ENCODE measurements at places on chromosomes 7 and 10. TPM values are rescaled to one million over a fixed set of nuclear protein-coding genes. Genes with fewer than 3 reads are reported as not detected.

- DNase-seq: no peak
Measured at GRCh38 chr7:116522247-116522646, 2.6 kb upstream of the CAV1 start.

DNA sequence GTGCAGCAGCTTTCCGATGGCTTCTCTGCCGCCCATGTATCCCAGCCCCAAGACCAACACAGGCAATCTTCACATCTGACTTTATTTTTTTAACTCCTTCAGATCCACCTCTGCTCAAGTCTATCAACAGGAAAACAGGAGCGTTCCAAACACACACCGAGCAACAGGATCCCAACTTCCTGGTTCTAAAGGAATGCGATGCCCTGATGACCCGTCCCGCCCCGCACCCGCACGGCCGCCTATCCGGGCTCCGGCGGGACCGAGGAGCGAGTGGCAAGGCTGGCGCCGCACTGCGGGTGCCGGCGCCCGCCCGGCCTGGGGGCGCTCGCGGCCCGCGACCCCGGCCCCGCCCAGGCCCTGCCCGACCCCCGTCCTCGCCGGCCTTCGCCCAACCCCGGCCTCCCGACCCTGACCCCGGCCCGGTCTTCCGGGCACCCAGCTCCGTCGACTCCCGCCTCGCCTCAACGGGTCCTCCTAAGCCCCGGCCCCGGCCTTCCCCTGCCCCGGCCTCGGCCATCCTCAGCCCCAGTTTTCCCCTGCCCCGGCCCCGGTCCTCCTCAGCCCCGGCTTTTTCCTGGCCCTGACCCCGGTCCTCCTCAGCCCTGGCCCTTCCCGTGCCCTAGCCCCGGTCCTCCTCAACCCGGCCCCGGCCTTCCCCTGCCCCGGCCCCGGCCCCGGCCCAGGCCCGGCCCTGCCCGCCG, 730 bp downstream of the LARP4B start:
- DNase-seq: no peak

DNA sequence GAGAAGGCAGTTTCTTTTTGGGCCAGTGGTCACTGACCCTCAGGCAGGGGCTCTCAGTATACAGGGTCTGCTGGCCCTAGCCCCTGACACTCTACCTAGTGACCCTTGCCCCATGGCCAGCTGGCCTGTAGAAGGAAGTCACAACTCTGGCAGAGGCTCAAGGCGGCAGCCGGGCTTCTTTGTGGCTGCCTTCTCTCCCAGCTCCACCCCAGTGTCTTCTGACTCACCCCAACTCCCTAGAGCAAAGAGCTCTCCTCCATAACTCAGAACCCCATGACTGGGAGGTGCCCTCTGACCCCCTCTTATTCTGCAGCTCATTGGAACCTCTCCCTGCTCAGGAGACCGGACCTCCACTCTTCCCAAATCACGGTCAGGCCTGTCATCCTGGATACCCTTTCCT, 358.2 kb downstream of the FGFR2 start:
- no peak for DNase-seq

NUDCD3 gene
- polyA plus RNA-seq: 83.8 TPM

GRCh38 chr7:131222171-131222570, 105.5 kb upstream of the MKLN1 start:
- DNase-seq: no peak

CHPF2 gene
- polyA plus RNA-seq: 31.3 TPM

DNA sequence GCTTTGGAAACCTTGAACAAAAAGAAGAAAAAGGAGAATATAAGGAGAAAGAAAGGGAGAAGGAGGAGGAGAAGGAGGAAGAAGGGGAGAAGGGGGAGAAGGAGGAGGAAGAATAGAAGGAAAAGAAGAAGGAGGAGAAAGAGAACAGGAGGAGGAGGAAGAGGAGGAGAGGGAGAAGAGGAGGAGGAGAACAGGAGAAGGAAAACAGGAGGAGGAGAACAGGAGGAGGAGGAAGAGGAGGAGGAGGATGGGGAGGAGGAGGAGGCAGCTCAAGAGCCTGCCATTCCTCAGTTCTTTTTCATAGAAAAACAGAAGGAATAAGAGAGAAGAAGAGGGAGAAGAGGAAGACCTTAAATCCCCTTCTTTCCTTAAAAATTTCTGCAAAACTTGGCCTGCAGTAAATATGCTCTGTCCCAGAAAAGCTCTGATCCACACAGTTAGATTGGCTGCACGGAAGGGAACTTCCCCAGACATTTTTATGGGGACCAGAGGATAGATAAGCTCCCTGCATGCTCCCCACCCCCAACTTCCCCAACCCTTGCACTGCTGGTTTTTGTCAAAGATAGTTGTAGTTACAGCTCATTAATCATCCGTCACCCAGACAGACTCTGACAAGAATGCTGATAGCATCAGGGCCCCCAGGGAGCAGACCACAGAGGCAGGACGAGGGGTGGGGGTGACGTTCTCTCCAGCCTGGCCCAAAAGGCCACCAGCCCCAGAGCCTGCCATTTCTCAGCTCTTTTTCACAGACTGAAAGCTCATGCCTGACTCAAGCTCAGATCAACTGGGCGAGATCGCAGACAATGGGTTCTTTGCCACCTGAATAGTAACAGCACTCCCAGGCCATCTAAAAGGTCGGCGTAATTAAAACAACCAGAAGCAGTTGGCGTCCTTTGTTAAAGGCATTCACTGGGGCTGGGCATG, 34.5 kb upstream of the LYZL1 start:
- peak; percentile 54 for DNase-seq

DNA sequence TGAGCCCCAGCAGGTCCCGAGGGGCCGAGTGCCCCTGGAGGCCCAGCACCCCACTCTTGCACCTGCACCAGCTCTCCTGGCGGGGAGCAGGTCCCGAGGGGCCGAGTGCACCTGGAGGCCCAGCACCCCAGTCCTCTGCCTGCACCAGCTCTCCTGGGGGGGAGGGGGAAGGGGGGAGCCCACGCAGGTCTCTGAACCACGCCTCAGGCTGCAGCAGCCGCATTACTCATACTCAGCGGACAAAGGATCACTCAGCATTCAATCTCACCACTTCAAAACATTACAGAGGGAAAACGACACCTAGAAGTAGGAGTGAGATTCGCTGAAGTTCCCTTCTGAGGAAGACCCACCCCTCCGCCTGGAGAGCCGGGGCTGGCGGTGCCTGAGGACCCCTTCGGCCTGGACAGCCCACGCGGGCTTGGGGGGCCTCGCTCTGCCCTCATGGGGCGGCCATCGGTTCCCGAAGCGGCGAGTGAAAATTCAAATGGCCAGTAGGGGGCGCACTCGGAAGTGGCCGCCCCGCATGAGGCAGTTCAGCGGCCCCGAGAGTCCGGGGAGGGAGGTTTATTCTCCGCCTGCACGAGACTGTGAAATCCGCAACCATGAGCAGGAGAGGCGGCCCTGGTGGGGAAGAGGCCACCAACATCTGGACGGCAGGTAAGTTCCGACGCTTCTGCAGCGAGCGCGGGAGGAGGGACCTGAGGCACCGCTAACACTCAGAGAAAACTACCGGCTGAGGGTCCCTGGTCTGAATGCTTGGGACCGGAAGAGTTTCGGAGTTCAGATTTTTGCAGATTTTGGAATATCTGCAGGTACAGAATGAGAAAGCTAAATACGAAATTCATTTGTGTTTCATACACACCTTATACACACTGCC, 1.1 kb upstream of the GPER1 start:
- peak; percentile 54 for DNase-seq

DENND10 gene
- polyA plus RNA-seq: 38.1 TPM

- no peak for DNase-seq
Measured at GRCh38 chr7:90412458-90413184, 9.4 kb downstream of the CLDN12 start.

MRLN gene
- 0.74 TPM for polyA plus RNA-seq

DNA sequence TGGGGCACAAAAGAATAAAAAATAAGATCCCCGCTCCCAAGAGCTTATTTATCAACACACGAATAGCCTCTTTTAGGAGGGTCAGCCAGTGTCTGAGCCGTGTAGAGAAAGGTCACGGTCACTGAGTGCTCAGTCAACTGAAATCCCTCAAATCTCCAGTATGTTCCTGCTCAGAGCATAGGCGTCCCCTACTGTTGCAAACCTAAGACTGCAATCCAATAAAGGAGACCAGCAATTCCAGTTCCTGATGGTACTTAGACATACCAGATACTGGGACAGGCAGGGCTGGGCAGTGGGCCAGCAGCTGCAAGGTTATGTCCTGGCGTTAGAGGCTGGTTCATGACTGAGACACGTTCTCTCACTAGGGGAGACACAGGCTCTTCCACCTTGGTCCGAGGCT, 93.6 kb downstream of the CACNB2 start:
- no peak for DNase-seq

- no peak for DNase-seq
Measured at GRCh38 chr10:29313071-29313470, 24.2 kb downstream of the LYZL1 start.
